ENCODE measurements at places on chromosomes 5 and 9.

DNA sequence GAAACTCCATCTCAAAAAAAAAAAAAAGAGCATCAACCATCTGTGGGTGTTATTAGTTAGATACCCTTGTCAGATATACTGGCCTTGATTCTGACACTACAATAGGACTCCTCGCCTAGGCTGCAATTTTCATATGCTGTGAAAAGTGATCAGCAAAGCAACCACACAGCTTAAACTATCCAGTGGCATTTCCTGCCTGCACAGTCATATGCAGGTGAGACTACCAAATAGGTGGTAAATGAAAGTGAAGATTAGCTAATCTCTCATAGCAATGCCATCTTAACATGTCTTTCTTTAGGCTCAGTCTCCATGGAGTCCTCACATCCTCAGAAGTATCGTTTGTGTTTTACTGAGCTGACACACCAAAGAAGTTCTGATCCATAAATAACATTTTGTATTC is 40.8 kb downstream of the GRAMD2B start:
- DNase-seq, result no peak

GRCh38 chr9:121744002-121744686 is 92.7 kb downstream of the DAB2IP start:
- DNase-seq, result no peak

DNA sequence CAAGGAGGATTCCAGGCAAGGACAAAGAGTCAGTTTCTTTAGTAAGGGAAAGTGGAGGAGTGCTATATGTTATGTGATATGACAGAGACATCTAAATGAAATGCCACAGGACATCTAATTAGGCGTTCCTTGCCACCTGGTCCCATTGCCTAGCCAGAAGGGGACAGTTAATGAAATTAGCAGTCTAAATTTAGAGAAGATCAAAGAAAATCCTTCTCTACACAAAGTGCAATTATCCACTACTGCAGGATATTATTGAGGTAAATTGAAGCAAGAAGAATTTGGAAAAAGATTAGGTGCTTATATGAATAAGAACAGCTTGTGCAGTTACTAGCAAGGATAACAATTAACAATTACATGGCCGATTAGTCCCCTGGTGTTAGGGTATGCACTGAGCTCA is 495.3 kb upstream of the NMUR2 start:
- DNase-seq, result no peak

GRCh38 chr9:134205672-134206310 is 41.4 kb upstream of the RNU6ATAC start:
- no peak for DNase-seq

DNA sequence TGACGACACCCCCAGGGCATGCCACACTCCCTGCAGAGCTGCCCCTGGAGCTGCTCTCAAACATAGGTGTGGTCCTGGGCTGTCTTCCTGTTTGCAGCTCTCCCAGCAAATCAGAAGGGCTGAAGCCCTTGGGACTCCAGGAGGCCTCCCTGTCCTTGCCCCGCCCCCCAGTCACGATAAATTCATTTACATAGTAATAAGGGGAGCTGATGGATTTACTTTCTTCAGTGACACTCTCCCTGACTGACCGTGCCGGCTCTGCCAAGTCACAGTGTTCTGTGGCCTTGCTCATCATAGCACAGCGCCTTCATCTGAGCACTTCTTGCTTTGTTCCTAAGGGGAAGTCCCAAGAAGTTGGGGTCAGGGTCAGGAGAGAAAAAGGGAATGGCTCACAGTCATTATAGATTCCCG is 121.4 kb downstream of the ENC1 start:
- DNase-seq, result no peak

DNA sequence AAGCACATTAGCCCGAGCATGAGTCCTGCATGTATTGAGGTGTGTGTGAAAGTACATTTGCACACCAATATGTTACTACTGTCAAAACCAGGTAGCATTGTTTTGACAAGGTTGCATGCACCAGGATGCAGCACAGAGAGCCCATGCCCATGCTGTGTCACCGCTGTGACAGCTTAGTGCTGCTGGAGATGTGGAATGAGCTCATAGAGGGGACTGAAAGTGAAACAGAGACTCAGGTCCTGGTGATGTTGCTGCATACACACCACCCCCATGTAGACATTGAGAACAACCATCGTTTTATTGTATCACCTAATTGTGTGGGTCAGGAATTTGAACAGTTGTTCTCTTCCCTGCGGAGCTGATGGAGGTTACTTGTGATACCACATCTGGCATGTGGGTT is 53.0 kb downstream of the GADD45G start:
- DNase-seq, result no peak
